Nephron progenitor cell (in vitro differentiated cells): ENCODE measurements at places on chromosomes 11 and 22.
A peak's percentile ranks its signal among the peaks of the same experiment; 100 is the strongest.

GRCh38 chr11:33737362-33737821, 1.2 kb upstream of the CD59 start:
- DNase-seq, result no peak

GRCh38 chr22:37843741-37844089, 419 bp downstream of the ANKRD54 start:
- no peak for DNase-seq

DNA sequence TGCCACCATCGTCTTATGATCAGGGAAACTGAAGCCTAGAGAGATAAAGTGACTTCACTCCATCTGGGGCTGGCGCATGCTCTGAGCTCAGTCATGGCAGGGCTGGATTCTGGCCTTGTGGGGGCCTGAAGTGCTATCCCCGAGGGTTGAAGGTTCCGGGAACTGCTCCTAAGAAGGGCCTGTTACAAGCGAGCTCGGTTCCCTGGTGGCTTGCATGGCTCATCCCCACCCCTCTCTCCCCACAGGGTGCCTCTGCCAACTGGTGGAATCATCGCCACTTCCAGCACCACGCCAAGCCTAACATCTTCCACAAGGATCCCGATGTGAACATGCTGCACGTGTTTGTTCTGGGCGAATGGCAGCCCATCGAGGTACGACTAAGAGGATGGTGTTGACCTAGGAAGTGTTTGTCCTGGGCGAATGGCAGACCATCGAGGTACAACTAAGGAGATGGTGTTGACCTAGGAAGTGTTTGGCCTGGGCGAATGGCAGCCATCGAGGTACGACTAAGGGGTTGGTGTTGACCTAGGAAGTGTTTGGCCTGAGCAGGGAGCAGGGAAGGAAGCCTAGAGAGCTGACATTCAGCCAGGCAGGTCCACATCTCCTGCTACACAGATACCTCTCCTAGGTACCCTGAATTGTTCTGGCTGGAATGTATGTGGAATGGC, 19.9 kb downstream of the FADS2 start:
- DNase-seq, result no peak

- DNase-seq, result no peak
These were observed 2.9 kb downstream of the SC5D start for GRCh38 chr11:121295246-121296029.

DNA sequence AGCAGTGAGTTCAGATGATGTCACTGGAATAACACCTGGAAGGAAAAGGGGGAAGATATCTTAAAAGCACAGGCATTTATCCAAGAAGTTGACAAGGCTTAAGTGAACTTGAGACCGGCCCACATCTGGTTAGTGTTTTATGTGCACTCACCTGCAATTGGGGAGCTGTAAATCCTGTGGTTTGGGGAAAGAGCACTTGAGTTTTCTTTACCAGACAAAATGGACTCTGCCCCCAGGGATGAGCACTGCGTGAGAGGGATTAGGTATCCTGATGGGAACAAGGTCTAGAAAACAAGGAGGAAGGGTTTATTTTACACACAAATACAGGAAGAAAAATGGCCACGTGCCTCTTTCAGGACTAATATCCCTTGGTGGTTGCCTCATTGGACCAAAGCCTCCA, 15.2 kb downstream of the E2F8 start:
- DNase-seq, result no peak

DNA sequence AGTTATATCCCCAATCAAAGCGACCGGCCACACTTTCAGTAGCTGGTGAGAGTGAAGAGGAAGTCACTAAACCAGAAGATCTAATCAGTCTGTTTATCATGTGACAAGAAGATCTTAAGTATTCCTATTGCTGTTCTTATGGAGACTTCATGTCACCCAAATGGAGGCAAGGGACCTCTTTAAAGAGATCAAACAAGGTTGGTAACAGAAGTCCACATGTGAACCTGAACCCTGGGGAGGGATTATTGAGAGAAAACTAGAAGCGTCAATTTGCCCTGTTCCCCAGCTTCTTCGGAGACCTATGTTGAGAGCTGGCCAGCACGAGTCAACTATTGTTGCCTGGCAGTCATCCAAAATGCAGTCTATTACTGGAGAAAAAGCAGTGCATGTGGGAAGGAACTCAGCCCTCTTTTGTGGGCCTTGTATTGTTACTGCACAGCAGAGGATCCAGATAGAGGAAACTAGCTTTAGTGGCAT, 76.9 kb upstream of the CTSC start:
- no peak for DNase-seq

- DNase-seq, result no peak
These were observed 3.7 kb downstream of the TRMT112 start for GRCh38 chr11:64313491-64314145.

DNA sequence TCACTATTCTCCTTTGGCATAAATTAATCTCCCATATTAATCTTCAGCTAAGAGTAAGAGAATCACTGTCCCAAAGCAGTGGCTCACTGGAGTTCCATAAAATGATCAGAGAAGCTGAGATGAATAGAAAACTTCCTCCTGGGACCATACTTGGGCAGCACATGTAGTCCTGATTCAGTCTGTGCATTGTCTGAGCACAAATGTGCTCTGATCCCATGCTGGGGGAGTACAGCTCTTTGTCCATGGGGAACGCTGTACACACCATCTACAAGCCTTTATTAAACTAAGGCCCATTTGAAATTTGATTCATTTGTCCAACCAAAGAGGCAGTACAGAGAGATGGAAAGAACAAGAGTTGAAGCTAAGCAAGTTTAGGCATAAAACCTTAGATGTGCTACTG, 147.4 kb upstream of the PGR start:
- DNase-seq, result no peak

DNA sequence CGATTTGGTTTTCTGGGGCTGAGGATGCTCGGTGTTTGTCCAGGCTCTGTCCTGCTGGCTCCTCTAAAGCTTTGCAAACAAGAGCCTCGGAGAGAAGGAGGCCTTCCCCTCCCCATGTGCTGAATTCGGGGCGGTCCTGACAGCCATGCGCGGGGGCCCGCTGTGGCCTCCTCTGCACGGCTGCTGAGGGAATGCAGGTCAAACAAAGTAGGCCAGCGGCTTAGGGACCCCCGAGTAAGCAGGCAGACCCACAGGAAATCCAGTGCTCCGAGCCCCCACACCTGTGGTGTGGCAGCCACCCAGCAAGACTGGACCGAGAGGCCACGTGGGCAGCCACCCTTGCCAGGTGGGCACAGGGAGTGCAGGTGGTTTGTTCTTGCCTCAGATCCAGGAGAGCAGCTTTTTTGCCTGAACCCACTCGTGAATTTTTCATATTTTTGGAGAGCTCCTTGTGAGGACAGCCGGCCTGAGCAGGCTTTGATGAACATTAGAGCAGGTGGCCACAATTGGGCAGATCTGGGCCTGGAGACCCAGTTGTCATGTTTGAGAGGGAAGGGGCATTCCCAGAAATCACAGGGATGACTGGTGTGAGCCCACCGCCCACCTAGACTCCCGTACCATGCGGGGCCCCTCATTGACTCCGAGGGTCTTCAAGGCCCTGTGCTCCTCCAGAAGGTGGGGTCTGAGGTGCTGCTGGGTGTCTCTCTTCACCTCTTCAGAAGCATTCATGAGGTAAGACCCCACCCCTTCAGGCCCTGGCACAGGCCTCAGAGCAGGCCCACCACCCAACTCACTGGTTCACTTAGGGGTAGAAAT, 43.0 kb upstream of the KCNQ1OT1 start:
- DNase-seq, result peak; percentile 1

DNA sequence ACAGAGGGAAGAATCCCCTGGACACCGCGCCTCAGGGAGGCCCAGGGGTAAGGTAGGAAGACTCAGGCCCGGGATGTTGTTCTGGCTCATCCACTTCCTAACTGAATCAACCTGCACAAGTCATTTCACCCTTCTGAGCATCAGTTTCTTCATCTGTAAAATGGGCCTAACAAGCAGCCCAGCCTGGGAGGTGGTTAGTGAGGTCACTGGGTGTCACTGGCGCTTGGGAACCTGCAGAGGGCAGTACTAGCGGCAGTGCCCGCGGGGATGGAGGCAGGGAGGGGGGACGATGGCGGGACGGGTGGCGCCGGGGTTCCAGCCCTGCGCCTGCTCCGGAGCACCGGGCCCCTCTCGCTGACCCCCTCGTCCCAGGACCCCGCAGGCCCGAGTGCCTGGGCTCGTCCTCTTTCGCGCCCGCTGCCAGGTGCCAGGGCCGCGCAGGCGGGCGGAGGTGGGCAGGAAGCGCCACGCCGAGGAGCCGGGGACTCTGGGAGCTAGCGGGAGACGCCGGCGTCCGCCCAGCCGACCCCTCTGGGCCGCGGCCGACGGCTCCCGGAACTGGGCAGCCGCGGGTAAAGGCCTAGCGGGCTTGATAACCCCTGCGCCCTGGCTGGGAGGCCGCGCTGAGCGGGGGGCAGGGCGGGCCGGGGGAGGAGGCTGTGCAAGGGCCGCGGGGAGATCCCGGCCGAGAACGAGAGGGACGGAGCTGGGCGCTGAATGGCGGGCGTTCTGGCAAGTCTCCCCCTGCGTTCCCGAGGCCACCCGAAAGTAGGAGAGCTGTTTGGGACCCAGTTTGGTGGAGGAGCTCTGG, at the start of gene NLRX1:
Gene NLRX1, plus strand, starts transcription at position 255 of the 811 bp plus-strand sequence. CDS start 2,679 bp downstream, outside the sequence.
- peak; percentile 74 for DNase-seq

DNA sequence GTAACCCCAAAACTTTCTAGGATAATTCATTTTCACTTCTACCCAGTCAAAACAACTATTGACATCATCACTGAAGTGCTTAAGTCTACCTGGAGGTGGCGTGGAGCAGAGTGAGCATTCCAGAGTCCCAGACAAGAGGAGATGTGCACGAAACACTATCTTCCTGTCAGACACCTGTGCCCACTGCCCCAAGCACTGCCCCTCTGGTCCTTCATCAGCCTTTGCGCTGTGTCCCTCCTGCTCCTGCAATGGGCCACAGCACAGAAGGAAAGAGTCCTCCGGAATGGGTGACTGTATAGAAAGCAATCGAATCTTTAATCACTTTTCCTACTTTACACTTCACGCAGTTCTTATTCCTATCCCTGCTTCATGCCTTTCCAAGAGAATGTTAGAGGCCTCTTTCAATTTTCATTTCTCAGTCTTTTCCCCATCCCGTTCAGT, 512 bp upstream of the GRIA4 start:
- peak; percentile 34 for DNase-seq

DNA sequence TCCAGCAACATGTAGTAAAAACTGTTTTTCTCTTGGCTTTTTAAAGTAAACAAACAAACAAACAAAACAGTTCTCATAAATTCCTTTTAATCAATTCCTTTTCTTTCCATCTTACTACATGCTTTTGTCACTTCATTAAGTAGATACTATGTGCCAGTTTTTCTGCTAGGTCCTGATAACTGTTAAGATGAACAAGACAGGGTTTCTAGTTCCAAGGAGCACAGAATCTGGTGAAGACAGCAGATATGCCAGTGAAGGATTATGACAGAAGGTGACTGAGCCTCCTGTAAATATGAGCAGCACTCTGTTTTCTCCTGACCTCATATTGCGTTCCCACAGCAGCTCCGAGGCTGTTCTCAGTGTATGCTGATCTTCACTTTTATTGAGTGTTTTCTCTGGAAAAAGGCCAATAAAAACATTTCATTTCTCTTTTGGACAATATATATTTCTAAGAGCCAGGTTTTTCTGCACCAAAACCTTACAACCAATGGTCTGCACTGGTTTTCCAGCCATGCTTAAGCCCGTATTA, 45.8 kb downstream of the HEPHL1 start:
- DNase-seq, result no peak

GRCh38 chr11:8093931-8094575, 13.0 kb downstream of the TUB start:
- no peak for DNase-seq

DNA sequence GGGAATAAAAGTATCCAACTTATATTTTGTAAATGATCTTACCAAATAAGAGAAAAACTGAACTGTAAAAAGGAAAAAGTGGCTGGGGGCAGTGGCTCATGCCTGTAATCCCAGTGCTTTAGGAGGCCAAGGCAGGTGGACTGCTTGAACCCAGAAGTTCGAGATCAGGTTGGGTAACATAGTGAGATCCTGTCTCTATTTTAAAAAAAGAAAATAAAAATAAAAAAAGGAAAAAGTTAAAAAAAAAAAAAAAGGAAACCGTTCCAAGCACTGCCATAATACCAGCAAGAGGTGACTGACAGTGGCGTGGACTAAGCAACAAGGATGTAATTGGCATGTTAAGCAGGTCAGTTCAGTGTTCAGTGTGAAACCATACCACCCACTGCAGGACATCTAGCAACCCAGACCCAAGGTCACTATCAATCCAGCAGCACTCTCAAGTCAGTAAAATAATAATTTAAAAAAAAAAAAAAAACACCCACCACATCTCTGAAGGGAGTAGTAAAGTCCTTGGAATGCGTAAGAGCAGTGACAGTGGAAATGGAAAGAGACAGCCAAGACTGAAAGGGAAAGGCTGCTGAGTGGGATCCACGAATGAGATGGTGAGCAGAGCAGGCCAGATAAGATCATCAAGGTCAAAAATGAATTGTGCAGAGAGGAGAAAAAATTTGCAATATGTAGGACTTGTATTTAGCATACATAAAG, 43.6 kb downstream of the MAPK1 start:
- no peak for DNase-seq

- DNase-seq, result peak; percentile 55
These were observed 705 bp downstream of the UNC93B1 start for GRCh38 chr11:68002938-68003845.

- no peak for DNase-seq
These were observed 253.9 kb downstream of the LARGE1 start for GRCh38 chr22:33666279-33666960.

GRCh38 chr22:29166180-29166579, 39.5 kb upstream of the EMID1 start:
- no peak for DNase-seq

GRCh38 chr11:86811637-86812321, 11.4 kb downstream of the PRSS23 start:
- DNase-seq, result no peak

- no peak for DNase-seq
These were observed 19.6 kb downstream of the PPFIBP2 start for GRCh38 chr11:7533199-7534041.

DNA sequence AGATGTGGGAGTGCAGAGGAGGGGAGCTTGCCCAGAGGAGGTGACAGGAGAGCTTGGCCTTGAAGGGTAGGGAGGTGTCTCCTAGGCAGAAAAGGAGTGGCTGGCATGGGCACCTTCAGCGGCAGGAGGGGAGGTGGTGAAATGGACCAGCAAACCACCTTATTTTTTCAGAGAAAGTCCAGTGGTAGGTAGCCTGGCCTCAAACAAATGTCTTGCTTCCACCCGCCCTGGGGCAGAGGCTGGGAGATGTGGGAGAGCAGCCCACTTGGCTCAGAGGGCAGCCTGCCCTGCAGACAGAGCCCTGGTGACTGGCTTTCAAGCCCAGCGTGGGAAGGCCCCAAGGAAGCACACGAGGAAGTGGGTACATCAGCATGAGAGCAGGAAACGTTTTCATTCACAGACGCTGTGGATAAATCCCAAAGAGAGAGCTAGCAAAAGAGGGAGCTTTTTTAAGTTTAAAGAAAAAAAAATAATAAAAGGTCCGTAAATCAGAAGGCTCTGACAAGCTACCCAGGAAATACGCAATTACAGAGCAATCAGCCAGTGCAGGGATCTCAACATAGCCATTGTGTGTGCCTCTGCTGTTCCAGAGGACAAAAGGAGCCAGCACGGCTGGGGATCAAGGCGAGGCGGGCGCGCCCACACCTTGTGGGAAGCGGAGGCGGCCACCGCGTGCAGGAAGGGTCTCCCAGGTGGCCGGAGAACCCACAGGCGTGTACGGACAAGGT, 238.7 kb upstream of the PLET1 start:
- no peak for DNase-seq
